ENCODE measurements at places on chromosomes 2 and 18. TPM values are rescaled to one million over a fixed set of nuclear protein-coding genes. Genes with fewer than 3 reads are reported as not detected.

DNA sequence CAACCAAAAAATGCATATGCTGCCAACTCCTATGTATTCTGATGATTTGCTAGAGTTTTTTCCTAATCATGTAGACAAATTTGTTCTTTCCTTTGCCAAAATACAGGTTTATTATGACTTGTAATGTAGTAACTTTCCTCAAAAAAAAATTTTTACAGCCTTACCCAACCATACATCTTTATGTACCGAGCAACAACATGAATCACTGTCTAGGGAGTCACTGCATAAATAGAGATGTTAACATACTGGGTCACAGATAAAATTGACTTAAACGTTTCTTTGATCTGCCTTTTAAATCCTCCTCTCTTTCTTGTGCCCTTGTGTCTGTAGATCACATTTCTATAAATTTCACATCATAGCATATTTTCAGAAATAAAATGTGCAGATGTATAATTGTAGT is 143.6 kb downstream of the MBD2 start:
- peak; percentile 66 for DNase-seq

HTR2B gene
- total RNA-seq, result not detected

- DNase-seq, result no peak
Measured at GRCh38 chr2:239648607-239649006, 247.8 kb upstream of the HDAC4 start.

GRCh38 chr2:60830991-60831390 is 50.4 kb upstream of the REL start:
- DNase-seq, result no peak

DSG1 gene
- not detected for total RNA-seq

IL1A gene
- total RNA-seq, result 0.11 TPM

DNA sequence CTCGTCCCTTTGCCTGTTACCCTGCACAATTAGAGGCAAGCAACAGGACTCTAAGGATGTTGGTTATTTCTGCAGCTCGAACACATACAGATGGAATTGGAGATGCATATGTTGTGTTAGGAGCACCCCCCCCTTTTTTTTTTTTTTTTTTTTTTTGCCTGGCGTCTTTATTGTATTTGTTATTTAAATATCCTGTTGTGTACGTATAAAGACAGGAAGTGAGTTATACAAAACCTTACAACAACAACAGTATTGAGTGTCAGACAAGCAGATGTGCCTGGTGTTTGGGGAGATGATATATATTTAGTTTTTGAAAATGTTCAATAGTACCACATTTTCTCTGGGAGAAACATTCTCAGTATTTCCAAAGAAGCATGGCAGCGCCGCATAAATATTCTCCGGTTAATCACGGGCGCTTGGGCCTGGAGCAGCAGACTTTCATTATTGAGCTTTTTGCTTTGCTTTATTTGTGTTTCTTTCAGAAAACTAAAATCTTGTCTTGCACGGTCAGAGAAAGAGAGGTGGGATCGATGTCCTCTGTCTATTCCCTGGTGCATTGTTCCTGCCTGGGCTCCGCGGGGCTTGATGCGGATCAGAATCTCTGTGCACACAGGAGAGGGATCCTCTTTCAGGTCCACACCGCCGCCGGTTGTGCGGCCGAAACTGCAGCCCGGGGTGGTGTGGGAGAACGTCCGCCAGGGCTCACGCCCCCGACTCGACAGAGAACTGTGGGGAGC is 23.2 kb upstream of the ZNF516 start:
- no peak for DNase-seq

GRCh38 chr2:120245520-120246332 is 6.9 kb upstream of the RALB start:
- peak; percentile 54 for DNase-seq

DNA sequence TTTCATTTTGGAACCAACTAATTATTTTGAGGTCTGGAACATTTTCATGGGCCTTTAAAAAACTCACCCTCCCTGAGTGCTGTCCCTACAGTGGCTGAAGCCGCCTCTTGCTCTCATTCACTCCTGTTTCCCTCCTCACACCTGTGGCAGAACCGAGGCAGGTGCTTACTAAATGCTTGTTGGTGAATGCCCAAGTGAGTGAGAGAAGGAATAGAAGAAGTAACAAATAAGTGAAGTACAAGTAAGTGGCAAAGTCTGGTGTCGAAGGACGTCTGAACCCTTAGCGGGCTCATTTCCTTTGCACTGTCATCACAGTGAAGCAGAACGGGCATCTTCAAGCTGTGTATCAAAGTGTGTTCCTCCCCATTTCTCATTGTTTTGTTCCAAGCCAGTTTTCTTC is 135.2 kb downstream of the RHBDD1 start:
- no peak for DNase-seq

MYO1B gene
- total RNA-seq, result 88.0 TPM

DNA sequence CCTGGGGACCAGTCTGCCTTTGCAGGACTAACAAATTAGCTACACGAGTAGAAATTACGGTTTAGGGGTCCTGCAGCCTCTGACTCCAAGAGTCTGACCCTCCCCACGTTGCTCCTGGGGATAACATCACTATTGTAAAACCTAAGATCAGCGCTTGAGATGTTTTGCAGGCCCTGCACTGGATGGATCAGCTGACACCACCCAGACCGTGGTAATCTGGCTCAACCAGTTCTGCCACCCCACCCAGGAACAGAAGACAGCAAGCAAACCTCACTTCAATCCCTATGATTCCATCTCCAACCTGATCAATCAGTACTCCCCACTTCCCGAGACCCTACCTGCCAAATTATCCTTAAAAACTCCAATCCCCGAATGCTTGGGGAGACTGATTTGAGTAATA is 31.7 kb downstream of the NGEF start:
- peak; percentile 77 for DNase-seq

- no peak for DNase-seq
Measured at GRCh38 chr2:108460345-108461037, 11.5 kb downstream of the GCC2 start.

- DNase-seq, result no peak
Measured at GRCh38 chr2:5985536-5986385, 293.6 kb downstream of the SOX11 start.

- DNase-seq, result peak; percentile 44
Measured at GRCh38 chr18:29191263-29191662, 1014.3 kb upstream of the CDH2 start.

GRCh38 chr2:42987112-42987922 is 194.9 kb upstream of the HAAO start:
- peak; percentile 95 for DNase-seq

ATP6V1C2 gene
- 0.40 TPM for total RNA-seq

- DNase-seq, result no peak
Measured at GRCh38 chr2:38797250-38797676, 19.3 kb downstream of the GEMIN6 start.

ANKRD53 gene
- not detected for total RNA-seq

GRCh38 chr2:240765007-240765406 is 55.0 kb downstream of the KIF1A start:
- no peak for DNase-seq

Data from PC-3 (cell line).